GM23248 (cell line): ENCODE measurements at places on chromosomes 3 and 15. TPM values are rescaled to one million over a fixed set of nuclear protein-coding genes. Genes with fewer than 3 reads are reported as not detected.

JMJD7 gene
- polyA plus RNA-seq, result 3.5 and 5.3 TPM in 2 replicates

GRCh38 chr3:131794766-131795388 is 239.9 kb downstream of the CPNE4 start:
- peak; percentile 75 for DNase-seq

CCDC14 gene
- 18.2 and 23.2 TPM in 2 replicates for polyA plus RNA-seq

DNA sequence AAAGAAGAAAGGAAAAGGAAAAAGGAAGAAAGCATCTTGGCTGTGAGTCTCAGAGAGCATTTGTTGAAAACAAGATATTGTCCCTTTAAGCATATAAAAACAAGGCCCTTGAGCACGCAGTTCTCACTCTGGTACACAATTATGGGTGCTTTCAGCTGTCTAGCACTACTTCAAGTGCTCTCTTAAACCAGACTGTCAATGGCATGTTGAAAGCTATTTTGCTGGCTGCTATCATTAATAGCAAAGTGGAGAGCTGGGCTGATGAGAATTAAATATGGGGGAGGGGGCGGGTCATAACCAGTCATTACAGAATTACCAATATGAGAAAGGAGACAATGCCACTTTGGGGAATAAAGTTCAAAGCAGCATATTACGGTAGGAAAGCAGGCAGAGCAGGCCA is 9.3 kb downstream of the TLE3 start:
- no peak for DNase-seq

DNA sequence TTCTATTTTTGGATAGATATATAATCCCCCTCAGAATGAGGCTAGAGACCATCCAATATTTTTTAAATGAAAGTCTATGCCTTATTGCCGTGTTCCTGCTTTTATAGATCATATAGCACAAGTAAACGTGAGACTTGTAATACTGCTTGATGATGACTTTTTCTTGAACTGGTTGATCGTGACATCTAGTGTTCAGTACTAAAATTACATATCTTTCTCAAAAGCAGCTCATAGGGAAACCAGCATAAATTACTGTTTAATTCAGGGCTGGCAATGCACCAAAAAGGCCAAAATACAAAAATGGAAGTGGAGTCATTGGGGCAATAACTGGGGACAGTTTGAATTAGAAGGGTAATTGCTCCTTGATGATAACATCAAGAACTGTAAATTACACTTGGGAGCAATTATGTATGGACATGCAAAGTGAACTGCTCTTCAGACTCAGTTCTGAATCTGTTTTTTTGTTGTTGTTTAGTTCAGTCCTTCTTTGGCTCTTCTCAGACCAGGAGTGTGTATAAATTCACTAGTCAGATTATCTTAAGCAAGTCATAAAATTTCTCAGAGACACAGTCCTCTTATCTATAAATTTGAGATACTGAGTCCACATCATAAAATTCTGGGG is 325.3 kb downstream of the THSD4 start:
- peak; percentile 71 for DNase-seq

GRCh38 chr3:125151442-125151817 is 61.1 kb downstream of the SLC12A8 start:
- DNase-seq, result no peak

DNA sequence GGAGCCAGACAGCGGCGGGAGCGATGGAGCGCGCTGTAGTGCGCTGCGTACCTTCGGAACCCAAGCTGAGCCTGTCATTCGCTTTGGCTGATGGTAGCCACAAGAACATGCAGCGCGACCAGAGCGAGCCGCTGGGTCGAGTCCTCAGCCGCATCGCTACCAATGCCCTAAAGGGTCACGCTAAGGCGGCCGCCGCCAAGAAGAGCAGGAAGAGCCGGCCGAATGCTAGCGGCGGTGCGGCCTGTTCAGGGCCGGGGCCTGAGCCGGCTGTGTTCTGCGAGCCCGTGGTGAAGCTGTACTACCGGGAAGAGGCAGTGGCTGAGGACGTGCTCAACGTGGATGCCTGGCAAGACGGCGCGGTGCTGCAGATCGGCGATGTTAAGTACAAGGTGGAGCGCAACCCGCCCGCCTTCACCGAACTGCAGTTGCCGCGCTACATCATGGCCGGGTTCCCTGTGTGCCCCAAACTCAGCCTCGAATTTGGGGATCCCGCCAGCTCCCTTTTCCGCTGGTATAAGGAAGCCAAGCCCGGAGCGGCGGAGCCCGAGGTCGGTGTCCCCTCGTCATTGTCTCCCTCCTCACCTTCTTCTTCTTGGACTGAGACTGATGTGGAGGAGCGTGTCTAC is 498 bp downstream of the PDE12 start:
- DNase-seq, result peak; percentile 64

SETMAR gene
- polyA plus RNA-seq, result 7.0 and 7.2 TPM in 2 replicates

DNA sequence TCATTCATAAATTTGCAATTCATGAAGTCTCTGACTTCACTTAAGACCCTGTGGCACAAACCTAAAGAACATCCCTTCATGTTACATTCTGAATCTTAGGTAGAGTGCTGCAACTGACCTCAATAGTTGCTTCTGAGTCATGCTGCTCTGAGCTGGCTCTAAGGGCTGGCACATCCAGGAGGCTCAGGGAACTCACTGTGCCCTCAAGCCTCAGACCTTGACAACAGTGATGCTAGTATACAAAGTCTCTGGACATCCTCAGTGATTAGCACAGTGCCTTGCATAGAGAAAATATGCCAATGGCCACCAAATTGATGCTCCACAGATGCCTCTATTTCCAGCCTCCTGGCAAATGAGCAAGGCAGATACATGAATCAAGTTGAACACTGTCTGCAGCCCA is 740.9 kb upstream of the LMCD1 start:
- no peak for DNase-seq

- DNase-seq, result no peak
These were observed 42.6 kb downstream of the ANKRD28 start for GRCh38 chr3:15755181-15755580.
